Muscle of arm (tissue), 14 donors: ENCODE measurements at places on chromosomes 1 and 21.

DNA sequence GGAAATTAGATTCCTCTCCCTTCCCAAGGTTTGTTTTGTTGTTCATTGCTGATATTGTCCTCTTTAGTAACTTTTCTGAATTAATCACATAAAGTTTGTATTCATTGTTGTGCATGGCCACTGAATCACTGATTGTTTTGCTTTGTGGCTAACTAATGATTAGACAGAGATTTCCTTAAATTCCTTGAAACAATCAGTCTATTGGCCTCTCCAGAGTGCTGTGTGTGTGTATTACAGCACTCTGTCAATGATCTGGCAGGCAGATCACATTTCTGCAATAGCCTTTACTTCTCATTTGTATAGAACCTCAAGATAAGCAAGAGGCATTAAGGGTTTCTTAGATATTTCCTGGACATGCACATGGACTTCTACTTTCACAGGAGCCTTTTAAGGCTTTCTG is 78.6 kb downstream of the DUSP10 start:
- DNase-seq: no peak

GRCh38 chr1:210246447-210246846 is 13.9 kb downstream of the SERTAD4 start:
- no peak for DNase-seq

GRCh38 chr1:219820551-219820950 is 107.8 kb downstream of the SLC30A10 start:
- no peak for DNase-seq

DNA sequence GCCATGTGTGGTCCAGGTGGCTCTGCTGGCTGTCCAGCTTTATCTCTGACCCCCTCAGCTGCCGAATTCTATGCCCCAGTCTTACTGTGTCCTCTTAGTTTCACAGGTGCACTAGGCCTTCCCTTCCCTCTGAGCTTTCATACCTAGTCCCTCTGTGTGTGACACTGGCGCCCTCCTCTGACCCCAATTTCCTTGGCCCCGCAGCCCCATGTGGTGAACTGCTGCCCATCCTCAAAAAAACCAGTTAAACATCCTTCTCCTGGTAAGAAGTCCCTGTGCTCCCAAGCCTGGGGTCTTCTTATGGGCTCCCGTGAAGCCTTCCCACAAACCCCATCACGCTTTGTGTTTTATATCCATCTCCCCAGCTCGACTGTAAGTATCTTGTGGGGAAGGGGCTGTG is 93.9 kb upstream of the TSPAN2 start:
- no peak for DNase-seq

GRCh38 chr1:9868244-9868590 is 41.9 kb downstream of the CTNNBIP1 start:
- no peak for DNase-seq

- no peak for DNase-seq
These were observed 16.4 kb downstream of the SPRTN start for GRCh38 chr1:231354330-231355020.
